Activated naive CD4-positive, alpha-beta T cell treated with anti-CD3 and anti-CD28 coated beads, Interleukin-2, amount 50 U/mL, for 16 hours (primary cell): ENCODE measurements at places on chromosomes 1 and 21.

DNA sequence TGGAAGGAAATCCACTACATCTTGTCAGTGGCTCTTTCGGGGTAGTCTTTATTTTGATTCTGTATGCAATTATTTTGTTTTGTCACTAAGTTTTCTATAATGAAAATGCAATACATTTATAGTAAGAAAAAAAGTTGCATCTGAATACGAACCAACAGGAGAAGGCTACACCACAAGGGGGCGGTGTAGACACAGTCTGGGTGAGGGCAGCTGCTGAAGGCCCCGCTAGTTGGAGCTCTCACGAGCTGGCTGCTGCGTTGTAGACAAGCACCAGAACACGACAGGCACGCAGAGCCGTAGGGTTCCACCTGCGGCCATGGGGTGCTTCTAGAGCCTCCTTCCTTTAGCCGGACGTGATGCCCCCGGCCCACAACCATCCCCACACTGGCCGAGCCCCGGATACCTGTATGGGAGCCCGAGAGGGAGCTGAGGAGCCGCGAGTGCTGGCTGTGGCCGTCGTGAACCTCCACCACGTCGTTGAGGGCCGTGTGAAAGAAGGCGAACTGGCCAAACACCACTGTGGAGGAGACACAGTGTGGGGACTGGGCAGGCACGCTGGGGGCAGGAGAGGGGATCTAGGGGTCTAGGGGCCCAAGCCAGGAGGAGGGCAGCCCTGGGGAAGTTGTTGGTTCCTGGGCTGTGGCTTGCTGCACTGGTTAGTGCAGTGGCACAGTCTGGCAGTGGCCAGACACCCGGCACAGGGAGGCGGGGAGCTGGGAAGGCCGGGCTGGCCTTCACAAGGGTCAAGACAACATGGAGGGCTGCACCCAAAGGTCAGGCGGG is 160.8 kb downstream of the ZSCAN20 start:
- peak; percentile 86 for DNase-seq

DNA sequence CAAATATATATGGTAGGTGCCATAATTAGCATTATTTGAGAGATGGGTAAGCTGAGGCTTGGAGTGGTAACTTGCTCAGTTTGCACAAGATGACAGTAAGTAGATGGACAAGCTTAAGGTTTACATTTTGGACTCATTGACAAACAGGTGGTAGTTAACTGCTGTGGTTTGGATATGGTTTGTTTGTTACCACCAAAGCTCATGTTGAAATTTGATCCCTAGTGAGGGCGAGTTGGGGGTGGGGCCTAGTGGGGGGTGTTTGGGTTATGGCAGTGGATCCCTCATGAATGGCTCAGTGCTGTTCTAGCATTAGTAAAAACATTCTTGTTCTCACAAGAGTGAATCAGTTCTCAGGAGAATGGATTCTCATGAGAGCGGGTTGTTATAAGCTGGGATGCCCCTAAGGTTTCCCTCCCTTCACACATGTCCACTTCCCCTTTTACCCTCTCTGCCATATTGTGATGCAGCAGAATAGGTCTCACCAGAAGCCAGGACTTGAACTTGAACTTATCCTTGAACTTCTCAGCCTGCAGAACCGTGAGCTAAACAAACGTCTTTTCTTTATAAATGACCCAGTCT is 6.6 kb upstream of the PRRX1 start:
- DNase-seq = no peak

GRCh38 chr1:44044071-44044801 is 13.0 kb upstream of the SLC6A9 start:
- no peak for DNase-seq

DNA sequence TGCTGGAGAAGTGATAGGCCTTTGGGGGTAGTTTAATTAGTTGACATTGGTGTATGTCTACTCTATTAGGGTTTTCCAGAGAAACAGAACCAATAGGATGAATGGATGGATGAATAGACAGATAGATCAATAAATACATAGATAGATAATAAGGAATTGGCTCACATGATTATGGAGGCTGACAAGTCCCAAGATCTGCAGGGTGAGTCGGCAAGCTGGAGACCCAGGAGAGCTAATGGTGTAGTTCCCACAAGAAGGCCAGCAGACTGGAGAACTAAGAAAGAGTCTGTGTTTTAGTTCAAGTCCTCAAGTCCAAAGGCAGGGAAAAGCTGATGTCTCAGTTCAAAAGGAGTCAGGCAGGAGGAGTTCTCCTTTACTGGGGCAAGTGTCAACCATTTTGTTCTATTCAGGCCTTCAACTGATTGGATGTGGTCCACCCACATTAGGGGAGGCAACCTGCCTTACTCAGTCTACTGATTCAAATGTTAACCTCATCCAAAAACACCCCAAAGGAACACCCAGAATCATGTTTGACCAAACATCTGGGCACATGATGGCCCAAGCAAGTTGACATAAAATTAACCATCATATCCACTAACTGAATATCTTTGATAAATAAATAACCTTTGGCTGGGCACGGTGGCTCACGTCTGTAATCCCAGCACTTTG is 4.5 kb upstream of the SDE2 start:
- no peak for DNase-seq

DNA sequence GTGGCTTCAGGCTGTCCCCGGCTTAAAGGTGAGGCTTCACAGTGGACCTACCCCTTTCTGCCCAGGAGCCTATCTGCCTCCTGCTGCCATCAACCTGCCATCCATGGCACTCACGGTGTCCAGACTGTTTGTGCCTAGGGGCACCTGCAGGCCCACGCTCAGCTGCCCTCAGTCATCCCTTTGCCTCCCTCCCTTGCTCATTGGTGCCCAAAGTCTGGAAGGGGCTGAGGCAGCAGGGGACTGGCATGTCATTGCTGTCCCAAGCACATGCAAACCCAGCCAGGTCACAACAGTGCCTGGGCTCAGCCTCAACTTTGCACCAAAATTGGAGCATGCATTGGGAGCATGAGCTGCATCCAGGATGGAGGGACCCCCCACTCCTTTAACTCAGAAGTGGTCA is 1142.7 kb upstream of the NCAM2 start:
- no peak for DNase-seq
